NCI-H460 (cell line): ENCODE measurements at places on chromosomes 2 and 18.
A peak's percentile ranks its signal among the peaks of the same experiment; 100 is the strongest.

- no peak for DNase-seq
These were observed 593 bp upstream of the ACTR2 start for GRCh38 chr2:65227020-65227455.

DNA sequence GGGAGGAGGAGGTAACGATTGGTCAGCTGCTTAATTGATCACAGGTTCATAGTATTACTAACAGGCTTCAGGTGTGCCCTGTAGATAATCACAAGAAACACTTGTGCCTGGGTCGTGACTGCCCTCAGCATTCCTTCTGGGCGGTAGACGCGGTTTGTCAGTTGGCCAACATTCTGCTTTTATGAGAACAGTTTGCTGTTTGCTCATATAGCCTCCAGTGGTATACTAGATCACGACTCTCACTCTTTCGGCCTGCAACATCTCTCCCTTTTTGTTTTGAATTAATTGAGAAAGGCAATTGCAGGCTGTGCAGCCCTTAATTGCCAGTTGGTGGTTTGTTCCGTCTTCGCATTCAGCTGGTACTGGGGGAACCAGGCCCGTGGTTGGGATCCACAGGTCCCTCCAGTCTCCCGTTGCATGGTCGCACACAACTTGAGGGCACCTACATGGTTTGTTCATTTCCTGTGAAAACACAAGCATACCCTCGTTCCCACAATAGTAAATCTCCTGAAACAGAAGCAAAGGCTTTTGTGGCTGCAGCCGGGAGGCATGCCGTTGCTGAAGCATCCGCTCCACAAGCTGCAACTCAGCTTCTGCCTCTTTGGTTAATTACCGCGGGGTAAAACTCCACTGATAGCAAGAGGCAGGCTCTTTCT, 30.3 kb upstream of the GPR17 start:
- DNase-seq: no peak

GRCh38 chr18:57854726-57855125, 51.6 kb upstream of the ATP8B1 start:
- DNase-seq: no peak

DNA sequence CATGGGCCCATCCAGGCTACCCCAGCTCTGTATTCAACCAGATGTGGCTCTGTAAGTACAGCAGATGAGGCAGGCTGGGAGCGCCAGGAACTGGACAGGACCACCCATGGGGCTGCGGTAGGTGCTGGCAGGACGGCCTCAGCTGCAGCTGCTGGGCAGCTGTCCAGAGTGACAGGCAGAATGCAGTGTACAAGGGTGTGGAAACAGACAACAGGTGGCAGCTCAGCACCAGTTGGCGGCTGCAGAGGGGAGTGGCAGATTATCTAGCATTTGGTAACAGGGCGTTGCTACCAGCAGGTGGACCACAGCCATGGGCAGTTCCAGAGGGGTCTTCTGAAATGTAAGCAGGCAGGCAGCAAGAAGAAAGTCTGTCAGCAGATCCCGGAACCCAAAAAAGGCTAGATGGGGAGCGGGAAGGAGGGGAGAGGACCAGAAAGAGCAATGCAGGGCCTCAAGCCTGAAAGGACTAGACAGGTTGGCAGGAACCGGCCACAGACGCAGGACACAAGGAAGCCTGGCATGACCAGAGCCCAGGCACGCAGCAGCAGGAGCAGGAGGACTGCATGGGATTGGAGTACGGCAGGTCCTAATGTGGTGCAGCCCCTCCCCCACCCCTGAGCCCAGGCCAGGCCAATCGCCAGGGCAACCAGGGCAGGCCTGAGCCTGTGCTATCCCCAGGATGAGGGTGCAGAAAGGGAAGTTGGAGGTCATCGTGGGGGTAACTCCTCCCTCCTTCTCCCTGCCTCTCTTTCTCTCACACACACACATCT, 24.7 kb downstream of the PKDCC start:
- no peak for DNase-seq

GRCh38 chr2:237261327-237261726, 152.6 kb downstream of the COL6A3 start:
- no peak for DNase-seq

DNA sequence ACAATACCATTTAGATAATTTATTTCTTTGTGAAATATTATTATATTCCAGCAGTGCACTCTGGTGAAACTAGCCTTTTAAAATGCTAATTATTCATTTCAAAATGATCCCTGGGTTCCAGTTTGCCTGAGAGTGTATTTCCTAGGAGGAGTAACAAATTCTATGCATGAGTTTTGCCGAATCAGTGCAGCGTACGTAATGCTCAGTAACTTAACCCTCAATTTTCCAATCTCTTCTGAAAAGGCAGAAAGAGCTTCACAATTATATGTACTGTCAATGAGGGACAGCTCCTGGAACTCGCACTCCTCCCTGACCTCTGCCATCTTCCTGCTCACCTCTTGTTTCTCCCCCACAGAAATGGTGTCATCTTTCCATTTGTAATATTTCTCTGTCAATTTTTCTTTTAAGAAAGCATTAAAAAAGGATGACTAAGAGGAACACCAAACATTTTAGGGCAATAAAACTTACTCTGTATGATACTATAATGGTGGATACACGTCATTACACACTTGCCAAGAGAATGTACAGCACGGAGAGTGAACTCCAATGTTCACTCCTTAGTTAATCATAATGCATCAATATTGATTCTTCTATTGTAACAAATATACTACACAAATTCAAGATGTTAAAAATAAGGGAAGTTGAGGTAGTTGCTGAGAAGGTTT, 25.7 kb upstream of the XIRP2 start:
- no peak for DNase-seq

DNA sequence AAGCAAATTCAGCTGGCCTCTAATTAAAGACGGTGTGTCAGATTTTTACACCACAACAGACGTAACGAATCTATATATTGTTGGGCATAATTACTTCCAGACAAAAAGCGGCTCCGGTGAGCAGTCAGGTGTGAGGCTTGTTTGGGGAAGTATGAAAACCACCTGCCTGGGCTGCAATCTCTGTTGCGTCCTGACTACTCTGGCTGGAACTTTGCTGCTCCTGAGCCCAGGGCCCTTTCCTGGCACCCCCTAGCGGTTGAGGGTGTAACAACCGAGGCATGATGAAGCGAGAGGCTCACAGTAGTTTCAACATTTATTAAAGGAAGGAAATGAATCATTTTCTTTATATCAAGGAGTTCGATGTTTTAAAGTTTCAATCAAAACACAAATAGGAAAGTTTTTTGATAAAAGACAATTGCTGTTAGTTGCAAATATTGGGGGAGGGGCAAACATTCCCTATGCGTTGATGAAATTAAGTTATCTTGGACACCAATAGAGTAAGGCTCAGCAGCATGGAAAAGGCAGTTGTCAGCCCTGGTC, 10.6 kb upstream of the ITGB6 start:
- peak; percentile 60 for DNase-seq

DNA sequence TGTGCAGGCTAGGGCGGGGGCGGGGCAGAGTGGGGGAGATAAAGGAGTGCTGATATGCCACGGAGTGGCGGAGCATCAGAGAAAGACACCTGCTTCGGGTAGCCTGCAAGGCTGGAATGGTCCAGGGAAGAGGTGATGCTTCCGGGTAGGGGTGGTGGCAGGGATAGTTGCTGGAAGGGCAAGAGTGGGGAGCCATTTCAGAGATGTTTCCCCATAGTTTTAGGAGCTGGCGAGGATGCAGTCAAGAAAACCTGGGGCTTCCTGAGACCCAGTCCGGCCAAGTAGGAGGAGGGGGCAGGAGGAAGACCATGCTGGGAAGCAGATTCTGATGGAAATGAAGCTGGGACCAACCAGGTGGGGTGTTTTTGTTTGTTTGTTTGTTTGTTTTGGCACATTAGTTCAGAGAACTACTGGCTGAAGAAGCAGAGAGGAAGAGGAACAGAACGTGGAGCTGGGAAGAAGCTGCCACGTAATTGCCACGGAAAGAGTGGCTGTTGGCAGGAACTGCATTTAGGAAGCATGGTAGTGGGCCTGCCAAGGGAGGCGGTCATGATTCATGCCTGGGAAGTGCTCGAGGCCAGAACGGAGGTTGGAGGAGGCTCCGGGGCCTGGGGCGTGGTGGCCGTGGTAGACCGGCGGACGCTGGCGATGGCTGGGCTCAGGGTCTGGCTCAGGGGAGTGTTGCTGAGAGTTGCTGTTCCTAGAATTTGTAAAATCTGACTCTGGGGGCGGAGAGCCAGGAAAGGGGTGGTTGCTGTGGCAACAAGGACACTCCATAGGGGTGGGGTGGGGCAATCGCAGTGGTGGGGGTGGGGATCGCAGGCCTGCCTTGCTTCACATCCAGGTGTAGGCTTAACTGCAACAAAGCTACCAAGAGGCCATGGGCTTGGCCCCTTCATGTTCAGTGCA, 8.6 kb upstream of the INPP5D start:
- no peak for DNase-seq

- DNase-seq: no peak
These were observed 78.8 kb downstream of the HNRNPLL start for GRCh38 chr2:38523728-38524437.

GRCh38 chr18:10660179-10660884, 134.5 kb downstream of the NAPG start:
- no peak for DNase-seq

- no peak for DNase-seq
These were observed 214.7 kb upstream of the LYPD1 start for GRCh38 chr2:132884705-132885104.

DNA sequence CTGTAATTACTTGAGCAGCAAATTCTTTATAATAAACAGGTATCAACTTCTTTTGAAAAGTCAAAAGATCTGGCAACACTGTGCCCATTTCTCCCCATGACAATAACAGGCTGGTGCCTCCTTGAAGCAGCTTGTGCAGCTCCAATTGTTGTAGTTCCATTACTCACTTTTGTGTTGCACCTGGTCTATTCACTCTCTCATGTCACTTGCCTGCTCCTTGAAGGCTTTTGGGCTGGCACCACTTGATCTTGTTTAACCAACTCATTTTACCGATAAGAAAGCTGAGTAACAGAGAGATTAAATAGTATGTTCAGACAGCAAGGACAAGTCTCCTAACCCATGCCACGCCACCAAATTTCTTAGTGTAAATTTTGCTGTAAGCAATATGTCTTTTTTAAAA, 314.5 kb downstream of the OSR1 start:
- DNase-seq: no peak

GRCh38 chr2:165567273-165567672, 97.8 kb downstream of the CSRNP3 start:
- no peak for DNase-seq

DNA sequence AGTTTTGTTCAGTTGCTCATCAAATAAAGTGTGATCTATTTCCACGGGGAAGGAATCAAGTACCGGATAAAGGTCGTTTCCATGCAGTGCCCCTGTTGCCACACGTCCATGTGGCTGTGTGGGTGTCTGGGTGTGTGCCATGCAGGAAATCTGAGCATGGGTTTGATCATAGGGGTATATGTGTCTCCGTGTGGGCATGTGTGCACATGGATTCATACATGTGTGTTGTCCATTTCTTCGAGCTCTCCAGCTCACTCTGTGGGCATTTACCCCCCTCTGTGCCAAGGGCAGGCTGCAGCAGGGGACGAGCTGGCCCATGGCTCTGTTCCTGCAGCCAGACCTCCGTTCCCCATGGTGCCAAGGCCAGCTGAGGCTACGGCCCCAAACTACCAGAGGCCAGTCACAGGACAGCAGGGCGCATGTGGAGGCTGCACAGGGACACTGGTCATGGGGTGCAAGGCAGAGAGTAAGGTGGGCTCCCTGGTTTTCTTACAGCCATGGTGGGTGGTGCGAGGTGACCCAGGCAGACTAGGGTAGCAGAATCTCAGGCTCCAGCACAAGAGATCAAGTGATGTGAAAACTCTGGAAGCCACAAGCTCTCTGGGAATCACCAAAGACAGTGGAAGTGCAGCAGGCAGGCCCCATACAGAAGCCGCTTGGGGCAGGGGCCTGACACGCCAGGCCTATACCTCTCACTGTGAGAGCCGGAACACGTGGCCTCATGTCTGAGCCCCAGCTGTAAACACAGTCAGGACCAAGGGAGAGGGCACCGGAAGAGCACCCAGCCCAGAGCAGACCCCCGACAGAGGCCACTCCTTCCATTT, 66.4 kb upstream of the RAB6C start:
- no peak for DNase-seq

- no peak for DNase-seq
These were observed 17.0 kb downstream of the SLC30A6 start for GRCh38 chr2:32182667-32183066.

GRCh38 chr2:191178806-191179514, 28.2 kb upstream of the STAT4 start:
- DNase-seq: no peak

DNA sequence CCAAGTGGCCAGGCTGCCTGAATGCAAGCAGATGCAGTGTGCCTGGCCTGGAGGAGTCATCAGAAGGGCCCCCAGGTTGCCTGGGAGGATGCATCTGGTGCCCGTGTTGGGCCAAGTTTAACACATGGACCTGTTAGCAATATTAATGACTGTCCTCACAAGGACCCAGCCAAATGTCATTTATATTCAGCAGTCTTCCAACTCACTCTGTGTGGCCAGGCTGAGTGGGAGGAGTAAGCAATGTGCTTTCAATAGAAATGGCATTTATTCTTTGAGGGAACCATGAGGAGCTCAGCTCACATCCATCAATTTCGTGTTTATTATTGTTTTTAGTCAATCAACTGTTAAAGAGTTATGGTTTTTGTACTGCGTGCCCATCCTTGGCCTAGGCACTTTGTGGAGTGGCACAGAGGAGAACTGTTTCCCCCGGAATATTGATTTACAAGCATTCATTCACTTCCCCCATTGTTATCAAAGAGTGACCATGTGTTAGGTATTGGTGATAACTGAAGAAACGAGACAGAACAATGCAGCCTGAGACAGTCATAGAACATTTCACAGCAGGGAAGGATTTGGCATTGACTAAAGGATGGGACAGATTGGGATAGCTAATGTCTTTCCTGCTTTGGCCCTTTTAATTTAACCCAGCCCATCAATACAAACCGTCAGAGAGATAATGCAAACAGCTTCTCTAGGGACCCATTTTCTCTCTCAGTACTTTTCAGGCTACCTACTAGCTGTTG, 725.2 kb downstream of the TSN start:
- DNase-seq: no peak

- DNase-seq: no peak
These were observed 123.4 kb downstream of the ANKRD30BL start for GRCh38 chr2:132038179-132038882.

GRCh38 chr2:12291303-12291702, 425.4 kb upstream of the TRIB2 start:
- no peak for DNase-seq

GRCh38 chr2:27781496-27781895, 10.0 kb downstream of the MRPL33 start:
- no peak for DNase-seq
